ENCODE measurements at places on chromosomes 7 and 10.

GRCh38 chr10:1420661-1421362, 316.5 kb downstream of the ADARB2 start:
- DNase-seq = no peak

- DNase-seq = peak; percentile 48
These were observed 15.7 kb downstream of the PPP3CB start for GRCh38 chr10:73480158-73480557.

DNA sequence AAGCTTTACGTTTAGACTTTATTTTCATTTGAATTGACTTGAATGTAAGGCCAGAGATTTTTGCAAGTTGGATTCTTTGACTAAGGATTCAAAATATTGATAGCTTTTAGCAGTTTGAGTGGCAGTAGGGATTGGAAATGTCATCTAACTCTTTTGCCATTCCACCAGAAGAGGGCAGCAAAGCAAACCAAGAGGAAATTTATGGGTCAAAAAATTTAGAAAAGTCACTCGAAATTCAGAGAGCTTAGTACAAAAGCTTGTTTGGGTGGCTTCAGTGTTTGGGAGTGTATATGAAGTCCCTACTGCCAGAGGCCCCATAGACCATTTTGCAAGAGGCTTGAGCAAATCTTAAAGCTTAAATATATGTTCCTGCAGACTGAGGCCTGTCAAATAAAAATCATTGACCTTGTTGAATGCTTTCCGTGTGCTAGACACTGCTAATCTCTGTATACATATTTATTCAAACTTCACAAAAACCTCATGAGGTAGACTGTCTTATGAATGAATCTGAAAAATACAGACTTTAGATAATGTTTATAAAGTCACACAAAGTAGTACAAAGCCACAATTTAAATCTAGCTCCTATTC, 44.6 kb upstream of the RSBN1L start:
- DNase-seq = peak; percentile 64

GRCh38 chr7:121504482-121504881, 108.4 kb upstream of the FAM3C start:
- DNase-seq = peak; percentile 90

- DNase-seq = no peak
These were observed 43.9 kb upstream of the SRGN start for GRCh38 chr10:69043931-69044531.

- no peak for DNase-seq
These were observed 207.0 kb downstream of the DNAJB6 start for GRCh38 chr7:157543791-157544190.

DNA sequence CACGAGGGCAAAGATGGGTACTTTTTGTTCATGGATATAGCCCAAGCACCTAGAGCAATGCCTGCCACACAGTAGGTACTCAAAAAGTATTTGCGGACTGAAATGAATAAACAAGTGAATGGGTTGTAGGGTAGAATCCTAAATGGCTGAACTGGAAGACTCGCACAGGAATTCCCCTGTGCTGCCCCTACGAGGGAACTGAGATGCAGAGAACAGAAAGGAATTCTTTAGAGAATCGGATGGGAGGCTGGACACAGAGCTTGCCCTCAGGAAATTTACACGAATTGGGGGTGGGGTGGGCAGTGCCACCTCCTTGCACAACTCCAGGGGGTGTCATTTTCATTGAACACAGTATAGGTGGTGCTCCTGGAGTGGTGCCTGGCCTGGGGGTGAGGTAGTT, 35.2 kb upstream of the SRGN start:
- no peak for DNase-seq

GRCh38 chr10:110524859-110525232, 27.1 kb downstream of the DUSP5 start:
- DNase-seq = no peak

DNA sequence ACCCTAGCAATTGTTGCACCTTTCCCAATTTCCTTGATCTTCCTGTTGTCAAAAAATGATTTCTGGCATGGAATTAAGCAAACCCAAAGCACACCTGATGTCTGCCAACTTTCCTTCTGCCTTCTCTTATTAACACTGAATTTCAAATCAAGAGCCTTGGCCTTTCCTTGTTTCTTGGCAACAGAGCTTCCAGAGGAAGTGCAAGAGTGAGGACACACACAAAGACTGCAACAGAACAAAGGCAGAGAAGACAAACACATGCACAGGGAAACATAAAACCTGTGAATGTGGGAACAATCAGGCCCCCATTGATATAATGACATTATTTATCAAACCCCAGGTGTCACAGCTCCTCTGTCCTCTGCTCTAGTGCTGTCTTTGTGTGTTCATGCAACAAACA, 73.0 kb upstream of the IL6 start:
- no peak for DNase-seq

GRCh38 chr7:107684287-107684686, 23.7 kb downstream of the SLC26A4 start:
- no peak for DNase-seq

DNA sequence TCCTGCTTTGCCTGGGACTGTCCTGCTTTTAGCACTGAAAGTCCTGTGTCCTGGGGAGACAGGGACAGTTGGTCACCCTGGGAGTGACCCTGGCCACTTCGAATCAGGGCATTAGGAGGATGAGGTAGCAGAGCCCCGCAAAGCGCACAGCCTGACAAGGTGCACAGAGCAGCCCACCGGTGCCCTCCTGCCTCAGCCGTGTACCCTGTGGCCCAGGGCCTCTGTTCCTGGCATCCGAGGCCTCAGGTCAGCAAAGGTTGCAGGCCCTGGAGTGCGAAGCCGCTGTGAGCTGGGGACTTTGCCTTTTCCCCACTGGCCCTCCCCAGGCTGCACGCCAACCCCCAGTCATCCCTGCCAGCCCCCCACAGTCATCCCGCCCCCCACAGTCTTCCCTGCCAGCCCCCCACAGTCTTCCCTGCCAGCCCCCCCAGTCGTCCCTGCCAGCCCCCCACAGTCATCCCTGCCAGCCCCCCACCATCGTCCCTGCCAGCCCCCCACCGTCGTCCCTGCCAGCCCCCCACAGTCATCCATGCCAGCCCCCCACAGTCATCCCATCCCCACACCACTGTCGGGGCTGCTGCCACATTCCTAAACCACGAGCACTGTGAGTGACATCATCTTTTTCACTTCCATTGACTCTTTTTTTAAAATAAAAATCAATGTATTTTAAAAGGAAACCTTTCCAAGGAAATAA, 91.8 kb downstream of the RGS10 start:
- DNase-seq = peak; percentile 39

DNA sequence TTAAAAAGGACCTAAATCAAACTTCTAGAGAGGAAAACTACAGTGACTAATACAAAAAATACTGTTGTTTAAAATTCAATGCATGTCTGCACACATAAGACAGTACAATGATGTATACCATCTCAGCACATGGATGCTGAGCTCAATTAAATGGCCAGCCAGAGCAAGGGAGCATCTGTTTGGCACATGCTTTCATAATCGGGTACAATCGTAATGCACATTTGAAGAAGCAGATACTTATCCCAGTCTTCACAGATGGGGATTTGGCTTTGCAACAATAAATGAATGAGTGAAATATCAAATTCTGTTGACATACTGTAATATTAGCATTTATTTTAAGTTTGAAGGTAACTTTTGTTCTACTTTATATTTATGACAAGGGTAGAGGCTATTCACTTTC, 187.8 kb downstream of the CRPPA start:
- DNase-seq = no peak

GRCh38 chr10:67550838-67551402, 145.1 kb downstream of the CTNNA3 start:
- DNase-seq = no peak

DNA sequence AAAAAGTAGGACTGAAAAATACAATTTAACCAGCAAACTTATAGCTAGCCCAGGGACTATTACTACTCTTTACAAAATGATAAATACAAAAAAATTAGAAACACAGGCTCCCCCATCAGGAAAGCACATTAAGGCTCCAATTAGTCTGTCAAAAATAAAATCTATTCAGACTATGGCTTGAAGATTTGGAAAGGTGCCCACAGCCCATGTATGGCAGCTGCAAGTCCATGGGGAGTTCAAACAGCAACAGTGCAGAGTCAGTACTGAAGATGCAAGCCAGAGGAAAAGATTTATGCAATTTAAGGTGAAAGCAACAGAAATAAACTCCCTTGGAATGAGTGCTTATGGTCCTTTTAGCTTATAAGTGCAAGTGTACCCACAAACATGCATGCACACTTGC, 29.7 kb downstream of the IMMP2L start:
- no peak for DNase-seq

- DNase-seq = no peak
These were observed 22.3 kb upstream of the GDI2 start for GRCh38 chr10:5835446-5836095.

DNA sequence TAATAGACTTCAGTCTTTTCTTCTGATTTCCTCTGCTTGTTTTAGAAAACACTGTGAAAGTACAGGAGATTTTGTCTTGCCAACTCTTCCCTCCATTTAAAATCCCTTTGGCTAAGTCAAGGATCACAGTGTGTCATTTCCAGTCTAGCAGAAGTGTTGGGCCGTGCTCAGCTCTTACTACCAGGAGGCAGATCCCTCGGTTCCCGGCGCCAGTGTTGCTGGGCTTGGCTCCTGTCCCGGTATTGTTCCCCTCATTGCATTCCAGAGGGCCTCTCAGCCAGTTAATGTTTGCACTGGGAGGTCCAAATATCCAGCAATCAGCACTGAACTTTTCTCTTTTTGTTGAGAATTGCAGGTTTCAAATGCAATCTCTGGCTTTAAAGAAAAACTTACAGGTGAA, 612.1 kb upstream of the MGMT start:
- DNase-seq = peak; percentile 58

DNA sequence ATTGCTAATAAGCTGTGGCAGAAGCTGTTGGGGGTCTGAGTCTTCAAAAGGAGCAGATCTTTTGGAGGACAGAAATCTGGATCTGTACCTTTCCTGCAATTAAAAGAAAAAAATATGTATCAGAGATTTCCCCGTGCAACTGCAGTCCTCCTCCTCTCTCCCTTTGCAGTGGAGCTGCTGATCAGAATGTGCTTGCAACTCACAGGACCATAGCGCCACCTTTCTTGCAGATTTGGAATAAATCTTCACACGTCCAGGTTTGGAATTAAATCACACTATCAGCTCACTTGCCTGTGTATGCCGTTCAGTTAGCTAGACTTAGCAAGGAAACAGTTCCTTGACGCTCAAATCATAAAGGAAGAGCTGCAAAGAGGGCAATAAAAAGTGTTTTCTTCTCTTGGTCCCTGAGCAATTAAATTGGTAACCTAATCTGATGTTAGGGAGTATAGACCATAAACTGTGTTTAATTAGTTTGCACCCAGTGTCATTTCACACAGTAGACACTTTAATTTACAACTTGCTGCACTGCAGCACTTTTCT, 77.4 kb downstream of the PON1 start:
- DNase-seq = peak; percentile 73

DNA sequence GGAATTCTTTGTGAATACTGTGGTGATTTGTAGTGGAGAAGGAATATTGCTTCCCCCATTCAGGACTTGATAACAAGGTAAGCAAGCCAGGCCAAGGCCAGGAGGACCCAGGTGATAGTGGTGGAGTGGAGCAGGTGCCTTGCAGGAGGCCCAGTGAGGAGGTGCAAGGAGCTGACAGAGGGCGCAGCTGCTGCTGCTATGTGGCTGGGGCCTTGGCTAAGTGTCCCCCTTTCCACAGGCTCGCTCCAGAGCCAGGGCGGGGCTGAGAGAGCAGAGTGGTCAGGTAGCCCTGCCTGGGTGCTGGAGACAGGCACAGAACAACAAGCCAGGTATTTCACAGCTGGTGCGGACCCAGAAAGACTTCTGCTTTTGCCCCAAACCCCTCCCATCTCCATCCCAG, 162.9 kb downstream of the EGFR start:
- no peak for DNase-seq

DNA sequence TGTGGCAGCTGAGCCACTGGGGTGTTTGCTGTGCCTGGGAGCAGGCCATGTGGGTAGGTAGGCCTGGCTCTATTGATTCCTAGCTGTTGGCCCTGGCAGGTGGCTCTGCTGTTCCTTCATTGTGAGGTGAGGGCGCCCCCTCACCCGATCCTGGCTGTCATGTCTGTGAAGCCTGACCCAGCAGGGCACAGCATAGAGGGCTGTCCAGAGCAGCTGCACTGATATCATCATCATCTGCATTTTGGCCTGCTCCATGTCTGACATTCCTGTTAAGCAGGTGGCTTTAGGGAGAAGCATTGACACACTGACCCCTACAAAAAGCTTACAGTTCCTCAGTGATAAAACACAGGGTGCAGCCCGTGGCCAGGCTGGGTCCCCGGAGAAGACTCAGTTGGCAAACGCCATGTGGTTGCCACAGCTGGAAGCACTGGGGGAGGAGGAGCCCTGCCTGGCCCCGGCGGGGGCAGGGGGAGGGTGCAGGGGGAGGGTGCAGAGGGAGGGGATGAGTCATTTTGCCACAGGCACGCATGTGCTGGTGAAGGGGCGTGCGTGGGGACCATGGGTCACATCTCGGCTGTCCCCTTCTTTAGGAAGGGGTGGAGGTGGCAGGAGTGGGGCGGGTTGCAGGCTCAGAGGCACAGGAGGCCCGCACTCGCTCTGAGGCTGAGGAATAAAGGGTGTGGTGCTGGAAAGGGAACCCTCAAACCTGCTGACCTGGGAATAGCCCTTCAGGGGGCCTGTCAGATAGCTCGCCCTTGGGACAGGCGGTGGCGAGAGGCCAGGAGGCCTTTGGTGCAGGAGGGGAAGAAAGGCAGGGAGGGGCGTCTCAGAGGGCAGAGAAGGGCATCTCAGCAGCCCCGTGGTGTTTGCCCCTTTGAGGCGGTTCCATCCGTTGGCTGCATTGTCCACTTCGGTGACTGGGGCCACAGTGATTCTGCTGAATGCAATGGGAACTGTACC, 31.6 kb downstream of the IKZF1 start:
- DNase-seq = no peak

DNA sequence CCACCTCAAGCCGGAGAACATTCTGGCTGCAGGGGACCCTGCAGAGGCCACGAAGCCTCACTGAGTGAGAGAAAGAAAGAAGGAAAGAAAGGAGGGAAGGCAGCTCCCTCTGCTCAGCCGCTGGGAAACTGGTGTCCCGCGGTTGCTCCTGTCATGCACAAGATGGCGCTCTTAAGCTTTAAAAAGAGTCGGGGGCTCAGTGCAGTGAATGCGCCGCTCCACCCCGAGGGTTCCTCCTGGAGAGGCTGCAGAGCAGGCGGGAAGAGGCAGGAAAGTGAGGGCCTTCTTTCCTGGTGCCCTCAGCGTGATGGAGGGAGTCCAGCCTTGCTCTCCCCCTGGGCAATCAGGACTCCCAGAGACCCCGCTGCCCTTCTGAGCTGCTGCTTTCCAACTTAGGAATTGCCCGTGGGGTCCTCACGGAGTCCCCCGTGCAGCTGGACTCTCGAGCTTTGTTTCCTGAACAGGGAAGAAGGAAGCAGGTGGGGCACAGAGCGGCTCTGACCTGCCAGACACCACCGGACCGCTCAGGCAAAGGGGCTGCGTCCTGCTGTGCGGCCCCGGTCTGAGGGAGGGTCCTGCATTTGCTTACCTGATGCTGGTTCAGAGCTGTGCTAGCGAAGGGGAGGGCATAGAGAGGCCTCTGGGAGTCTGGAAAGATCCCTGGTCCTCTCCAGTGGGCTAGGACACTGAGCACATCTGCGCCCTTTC, 141.9 kb upstream of the MKI67 start:
- peak; percentile 21 for DNase-seq

DNA sequence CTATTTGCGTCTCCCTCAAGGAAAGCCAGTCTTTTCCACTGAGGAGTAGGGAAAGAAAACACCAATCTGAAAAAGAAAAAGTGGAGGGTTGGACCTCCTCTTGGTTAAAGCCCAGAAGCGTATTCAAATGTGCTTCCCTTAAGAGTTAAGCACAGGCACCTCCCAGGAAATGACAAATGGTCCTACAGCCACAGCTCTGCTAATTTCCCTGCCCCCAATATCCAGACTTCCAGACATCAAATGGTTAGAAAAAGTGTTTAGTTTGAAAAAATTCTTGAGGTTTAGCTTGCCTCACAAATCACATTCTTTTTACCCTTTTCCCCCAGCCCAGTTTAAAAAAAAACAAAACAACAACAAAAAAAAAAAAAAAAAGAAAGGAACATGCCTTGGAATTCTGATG, 19.0 kb upstream of the COL1A2 start:
- peak; percentile 77 for DNase-seq

All from AG08395 (cell line).